M059J (cell line): ENCODE measurements at places on chromosomes 11 and 22. TPM values are rescaled to one million over a fixed set of nuclear protein-coding genes. Genes with fewer than 3 reads are reported as not detected.

Gene SCN4B
- 17.2 and 26.1 TPM in 2 replicates for total RNA-seq

DNA sequence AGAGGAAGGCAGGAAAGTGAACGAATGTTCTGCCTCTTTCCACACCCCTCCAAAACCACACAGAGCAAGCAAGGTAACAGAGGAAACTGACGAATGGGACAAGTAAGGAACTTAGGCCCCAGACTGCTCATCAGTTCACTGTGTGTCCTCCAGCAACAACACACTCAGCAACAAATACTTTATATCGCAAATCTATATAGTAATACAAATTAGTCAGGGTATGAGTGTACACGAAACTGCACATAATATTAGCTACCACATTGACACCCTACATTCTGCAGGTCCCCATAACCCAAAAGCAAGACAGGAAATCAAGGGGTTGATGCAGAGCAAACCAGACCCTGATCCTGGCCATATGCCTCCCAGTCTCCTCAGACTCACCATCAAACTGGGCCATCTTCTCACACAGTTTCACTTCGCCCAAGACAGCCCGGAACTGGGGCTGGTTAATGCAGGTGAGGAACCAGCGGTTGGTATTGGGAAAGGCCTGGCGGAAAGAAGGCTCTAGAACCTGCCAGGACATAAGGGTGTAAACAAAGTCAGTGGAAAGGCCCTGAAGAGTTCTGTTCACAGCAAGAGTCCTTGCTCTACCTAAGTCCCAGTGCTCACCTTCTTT lies 6.6 kb downstream of the EEF1G start:
- DNase-seq, result no peak

DNA sequence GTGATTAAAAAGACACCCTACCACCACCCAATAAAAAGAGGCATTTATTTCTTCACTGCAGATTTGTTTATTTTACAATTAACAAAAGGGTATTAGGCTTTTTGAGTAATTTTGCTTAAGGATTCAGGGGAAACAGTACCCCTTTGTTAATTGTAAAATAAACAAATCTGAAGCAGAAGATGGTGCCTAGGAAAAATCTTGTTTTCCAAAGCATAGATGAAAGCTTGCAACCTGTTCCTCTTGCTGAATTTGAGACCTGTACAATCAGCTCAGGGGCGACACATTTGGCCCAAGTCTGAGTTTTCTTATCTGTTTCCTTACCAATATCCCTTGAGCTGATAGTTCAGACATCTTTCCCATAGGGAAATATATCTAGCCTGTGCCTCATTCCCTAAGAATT lies 171.9 kb downstream of the GRIA4 start:
- no peak for DNase-seq

DNA sequence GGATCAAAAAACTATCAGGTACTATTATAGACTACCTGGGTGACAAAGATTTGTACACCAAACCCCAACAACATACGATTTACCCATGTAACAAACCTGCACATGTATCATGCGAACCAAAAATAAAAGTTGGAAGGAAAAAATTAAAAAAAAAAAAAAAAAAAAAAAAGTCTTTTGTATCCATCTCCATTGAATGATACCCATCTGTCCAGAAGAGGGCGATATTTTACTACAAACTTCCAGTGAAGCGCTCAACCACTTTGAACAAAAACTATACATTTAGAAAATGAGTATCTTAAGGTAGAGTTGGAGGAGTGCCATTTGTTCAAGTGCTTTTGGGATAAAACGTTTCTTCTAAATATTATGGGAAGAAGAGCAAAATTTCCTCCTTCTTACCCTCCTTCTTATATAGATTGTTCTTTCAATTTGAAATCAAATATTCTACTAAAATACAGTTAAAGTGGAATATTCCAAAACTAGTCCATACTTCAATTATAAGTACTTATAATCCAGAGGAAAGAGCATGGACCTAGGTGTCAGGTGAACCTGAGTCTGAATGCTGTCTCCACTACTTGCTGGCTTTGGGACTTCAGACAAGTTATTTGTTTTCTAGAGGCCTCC lies 23.3 kb downstream of the ARL14EP start:
- DNase-seq, result peak; percentile 55
